ENCODE measurements at places on chromosomes 13 and 19.

- no peak for DNase-seq
Observed at GRCh38 chr13:49112782-49113525, 107.2 kb upstream of the MLNR start.

DNA sequence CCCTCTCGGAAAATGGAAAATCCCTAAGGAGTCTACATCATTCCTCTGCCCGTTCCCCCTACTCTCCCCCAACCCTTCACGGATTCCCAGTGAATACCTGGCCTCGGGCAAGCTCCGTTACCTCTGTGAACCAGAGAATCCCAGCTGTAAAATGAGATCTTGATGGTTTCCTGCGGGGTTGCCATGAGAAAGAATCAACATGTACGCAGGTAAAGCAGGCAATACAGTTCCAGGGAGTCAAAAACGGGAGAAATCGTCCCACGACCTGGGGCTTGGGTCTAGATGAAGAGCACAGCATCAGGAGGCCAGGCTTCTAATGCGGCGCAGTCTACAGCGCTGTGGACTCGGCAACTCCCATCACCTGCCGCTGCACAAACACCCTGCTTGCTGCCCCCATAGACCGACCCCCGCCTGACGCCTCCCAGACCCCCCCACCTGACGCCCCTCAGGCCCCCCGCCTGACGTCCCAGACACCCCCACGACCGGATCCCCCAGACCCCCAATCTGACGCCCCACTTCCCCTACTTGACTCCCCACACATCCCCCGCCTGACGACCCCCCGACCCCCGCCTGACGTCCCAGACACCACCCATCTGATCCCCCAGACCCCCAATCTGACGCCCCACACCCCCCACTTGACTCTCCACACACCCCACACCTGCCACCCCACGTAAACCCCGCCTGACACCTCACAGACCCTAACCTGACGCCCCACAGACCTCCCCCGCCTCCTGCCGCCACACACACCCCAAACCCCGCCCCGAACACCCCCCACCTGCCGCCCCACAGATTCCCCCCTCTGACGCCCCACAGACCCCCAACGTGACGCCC is 680 bp downstream of the LIG4 start:
- no peak for DNase-seq

DNA sequence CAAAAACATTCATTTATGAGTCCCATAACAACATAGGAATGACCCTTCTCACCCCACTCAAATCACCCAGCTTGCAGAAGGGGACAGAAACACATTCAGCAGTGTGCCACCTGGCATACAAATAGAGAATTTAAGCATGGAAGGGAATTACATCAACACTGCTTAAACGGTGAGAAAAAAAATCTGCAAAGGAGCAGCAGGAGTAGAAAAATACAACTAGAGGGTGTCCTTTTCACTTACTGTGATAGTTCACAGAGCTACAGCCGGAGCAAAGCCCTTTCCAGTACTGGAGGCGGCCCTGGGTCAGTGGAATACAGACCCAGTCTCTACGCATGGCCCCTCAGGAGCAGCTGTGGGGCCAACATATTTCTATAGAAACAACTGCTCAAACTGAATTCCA is 764.3 kb upstream of the ARGLU1 start:
- DNase-seq, result no peak

GRCh38 chr13:40969169-40969901 is 49.8 kb downstream of the ELF1 start:
- DNase-seq, result no peak

- no peak for DNase-seq
Observed at GRCh38 chr13:24252136-24252535, 57.2 kb upstream of the C1QTNF9 start.

DNA sequence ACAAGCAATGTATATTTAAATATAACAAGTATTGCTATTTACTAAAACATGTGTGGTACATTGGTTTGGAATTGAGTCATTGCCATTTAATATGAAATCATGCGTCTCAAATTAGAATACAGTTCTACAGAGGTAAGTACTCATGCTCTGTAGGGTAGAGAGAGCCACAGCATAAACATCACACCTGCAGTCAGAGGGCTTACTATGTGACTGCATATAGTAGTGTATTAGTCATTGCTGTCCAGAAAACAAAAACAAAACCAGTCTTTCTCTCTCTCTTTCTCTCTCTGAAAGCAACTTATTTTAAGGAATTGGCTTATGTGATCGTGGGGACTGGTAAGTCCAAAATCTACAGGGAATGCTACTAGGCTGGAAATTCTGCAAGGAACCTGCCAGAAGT is 370.3 kb downstream of the GPC5 start:
- no peak for DNase-seq

DNA sequence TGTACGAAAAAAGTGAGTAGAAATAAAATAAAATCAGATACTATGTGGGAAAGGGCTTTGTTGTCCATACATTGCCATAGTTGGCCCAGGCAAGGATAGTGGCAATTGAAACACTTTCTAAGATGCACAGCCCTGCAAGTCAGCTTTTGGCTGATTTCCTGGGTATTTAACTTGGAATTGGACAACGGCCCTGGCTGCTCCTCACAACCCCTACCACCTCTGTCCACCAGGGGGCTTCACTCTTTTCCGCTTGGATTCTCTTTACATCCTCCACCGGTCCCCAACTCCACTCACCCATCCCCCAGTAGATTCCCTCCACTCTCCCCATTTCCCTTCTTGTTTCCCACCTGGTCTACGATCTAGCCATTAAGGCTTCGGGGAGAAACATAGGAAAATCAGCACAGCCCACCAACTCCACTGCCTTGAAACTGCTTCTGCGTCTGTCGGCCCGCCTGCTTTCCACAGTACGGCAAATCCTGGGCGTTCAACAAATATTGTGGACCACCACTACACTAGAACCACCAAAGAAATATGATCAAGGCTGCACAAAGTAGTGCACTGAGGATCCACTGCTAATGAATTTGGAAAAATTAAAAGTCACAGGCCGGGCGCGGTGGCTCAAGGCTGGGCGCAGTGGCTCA is 48.6 kb upstream of the GTF3A start:
- no peak for DNase-seq

GRCh38 chr13:90156390-90156789 is 1191.1 kb upstream of the MIR17HG start:
- DNase-seq, result no peak

GRCh38 chr19:21314676-21315075 is 14.5 kb downstream of the ZNF708 start:
- DNase-seq, result no peak

- no peak for DNase-seq
Observed at GRCh38 chr19:44809577-44810233, 802 bp downstream of the BCAM start.

GRCh38 chr19:38503077-38503410 is 69.6 kb downstream of the RYR1 start:
- no peak for DNase-seq

DNA sequence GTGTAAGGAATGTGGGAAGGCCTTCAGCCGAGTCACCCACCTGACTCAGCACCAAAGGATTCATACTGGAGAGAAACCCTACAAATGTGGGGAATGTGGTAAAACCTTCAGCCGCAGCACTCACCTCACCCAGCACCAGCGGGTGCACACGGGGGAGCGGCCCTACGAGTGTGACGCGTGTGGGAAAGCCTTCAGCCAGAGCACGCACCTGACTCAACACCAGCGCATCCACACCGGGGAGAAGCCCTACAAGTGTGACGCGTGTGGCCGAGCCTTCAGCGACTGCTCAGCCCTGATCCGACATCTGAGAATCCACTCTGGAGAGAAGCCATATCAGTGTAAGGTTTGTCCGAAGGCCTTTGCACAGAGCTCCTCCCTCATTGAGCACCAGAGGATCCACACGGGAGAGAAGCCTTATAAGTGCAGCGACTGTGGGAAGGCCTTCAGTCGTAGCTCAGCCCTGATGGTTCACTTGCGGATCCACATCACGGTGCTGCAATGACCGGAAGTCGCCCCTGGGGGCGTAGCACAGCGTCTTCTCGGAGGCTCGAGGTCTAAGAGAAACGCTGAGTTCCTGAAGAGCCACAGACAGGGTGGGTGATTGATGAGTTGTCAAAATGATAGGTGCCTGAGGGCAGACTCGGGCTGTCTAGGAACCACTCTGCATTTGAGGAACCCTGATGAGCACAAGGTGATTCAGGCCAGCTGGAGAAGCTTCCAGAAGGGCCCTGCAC is 12.2 kb downstream of the ZSCAN22 start:
- no peak for DNase-seq

DNA sequence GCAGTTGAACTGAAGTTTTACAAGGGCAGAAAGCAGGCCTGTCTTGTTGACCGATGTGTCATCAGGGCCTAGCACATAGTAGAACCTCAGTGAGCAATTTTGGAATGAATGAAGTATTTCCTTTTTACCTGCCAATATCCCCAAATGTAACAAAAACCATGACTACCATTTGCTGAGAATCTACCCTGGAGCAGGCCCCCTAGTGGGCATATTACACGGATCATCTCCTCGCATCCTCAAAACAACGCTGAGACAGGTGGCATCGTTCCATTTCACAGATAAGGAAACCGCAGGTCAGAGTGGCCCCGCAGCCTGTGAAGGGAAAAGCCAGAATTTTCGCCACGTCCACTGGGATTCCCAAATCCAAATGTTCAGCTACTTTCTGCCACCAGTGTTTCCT is 77.9 kb downstream of the CACNA1A start:
- DNase-seq, result no peak

GRCh38 chr19:35721374-35721773 is 3.6 kb downstream of the KMT2B start:
- no peak for DNase-seq

- no peak for DNase-seq
Observed at GRCh38 chr13:46374710-46375109, 12.3 kb downstream of the RUBCNL start.

DNA sequence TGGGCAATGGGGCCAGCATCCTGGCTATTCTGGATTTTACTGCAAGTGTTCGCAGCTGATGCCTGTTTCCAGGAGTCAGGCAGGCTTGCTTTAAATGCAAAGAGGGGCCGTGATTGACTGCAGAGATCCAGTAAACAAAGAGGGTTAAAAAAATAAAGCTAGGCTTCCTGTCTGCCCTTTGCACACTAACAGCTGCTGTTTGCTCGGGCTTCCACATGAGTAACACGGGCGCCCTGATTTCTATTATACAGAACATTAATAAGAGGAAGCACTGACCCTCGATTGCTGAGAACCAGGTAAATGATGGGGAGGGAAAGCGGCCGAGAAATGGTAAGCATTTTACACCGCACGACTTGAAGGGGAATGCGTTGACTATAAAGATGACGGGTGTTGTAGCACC is 254.2 kb upstream of the ZNF507 start:
- DNase-seq, result no peak

- DNase-seq, result no peak
Observed at GRCh38 chr13:98786023-98786422, 33.6 kb upstream of the SLC15A1 start.

DNA sequence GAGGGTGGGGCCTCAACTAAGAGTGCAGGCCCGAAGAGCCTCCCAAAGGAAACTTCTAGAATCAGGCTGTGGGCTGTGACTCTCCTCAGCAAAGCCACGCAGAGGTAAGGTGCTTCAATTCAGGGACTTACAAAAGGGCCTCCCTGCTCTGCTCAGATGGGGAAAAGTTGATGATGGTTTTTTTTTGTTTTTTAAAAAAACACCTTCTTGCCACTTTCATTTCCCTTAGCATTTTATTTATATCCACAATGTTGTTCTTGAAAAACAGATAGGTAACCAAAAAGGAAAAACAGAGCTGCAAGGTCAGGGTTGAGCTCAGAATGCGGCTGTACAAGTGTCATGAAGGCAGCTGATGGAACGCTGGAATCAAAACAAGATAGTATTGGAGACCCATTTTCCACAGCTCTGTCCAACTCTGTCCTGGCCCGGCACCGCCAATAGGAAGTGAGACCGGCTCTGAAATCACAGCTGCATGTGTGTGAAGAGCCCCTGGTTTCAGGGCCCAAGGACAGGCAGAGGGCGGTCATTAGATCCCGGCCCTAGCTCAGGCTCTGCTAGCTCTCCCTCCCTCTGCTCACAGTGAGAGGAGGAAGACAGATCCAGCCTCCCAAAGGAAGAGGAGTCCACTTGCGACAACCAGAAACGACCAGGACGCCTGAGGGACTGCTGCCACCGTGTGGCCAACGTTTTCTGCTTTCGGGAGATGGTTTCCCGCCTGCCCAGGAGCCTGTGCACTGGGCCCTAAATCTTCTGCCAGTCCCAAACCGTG is 58.3 kb downstream of the KLF2 start:
- peak; percentile 17 for DNase-seq

- DNase-seq, result no peak
Observed at GRCh38 chr13:49329831-49330545, 82.3 kb downstream of the CDADC1 start.

DNA sequence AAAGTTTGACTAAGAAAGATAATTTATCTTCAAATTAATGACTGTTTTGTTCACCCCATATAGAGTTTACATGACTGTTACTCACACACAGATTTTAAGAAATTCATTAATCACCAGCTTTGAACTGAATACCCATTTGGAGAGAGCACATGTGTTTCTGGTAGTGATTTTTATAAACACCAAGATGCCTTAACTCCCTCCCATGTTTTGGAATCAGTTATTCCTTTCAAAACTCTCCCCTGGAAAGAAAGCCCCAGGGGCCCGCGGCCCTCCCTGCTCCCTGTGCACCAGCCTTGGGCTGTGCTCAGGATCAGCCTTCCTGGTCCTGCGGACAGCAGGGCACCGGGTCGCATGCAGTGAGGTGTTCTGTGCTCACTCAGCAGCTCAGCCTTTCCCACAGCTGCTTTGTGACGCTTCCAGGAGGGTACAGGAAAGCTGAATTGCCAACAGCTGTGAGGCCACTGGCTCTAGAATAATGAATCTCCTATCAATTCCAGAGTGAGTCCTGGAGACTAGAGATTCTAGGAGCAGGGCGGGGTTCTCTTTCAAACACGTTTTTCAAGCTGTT is 483.2 kb downstream of the EFNB2 start:
- no peak for DNase-seq

DNA sequence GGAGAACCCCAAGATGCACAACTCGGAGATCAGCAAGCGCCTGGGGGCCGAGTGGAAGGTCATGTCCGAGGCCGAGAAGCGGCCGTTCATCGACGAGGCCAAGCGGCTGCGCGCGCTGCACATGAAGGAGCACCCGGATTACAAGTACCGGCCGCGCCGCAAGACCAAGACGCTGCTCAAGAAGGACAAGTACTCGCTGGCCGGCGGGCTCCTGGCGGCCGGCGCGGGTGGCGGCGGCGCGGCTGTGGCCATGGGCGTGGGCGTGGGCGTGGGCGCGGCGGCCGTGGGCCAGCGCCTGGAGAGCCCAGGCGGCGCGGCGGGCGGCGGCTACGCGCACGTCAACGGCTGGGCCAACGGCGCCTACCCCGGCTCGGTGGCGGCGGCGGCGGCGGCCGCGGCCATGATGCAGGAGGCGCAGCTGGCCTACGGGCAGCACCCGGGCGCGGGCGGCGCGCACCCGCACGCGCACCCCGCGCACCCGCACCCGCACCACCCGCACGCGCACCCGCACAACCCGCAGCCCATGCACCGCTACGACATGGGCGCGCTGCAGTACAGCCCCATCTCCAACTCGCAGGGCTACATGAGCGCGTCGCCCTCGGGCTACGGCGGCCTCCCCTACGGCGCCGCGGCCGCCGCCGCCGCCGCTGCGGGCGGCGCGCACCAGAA is 1.1 kb downstream of the SOX1 start:
- no peak for DNase-seq

- DNase-seq, result no peak
Observed at GRCh38 chr13:106186366-106187030, 349.0 kb downstream of the EFNB2 start.

GRCh38 chr19:4534836-4535658 is at the start of gene PLIN5:
Gene PLIN5, minus strand, starts transcription at chr19:4535224. Its CDS starts 1,150 bp downstream, at chr19:4534074.
- DNase-seq, result no peak

GRCh38 chr19:47723581-47723940 is 10.3 kb downstream of the EHD2 start:
- peak; percentile 46 for DNase-seq

- no peak for DNase-seq
Observed at GRCh38 chr19:31383553-31383952, 34.3 kb upstream of the TSHZ3 start.

All from GDM1 (cell line).